ENCODE measurements at places on chromosomes 6 and 20.

- DNase-seq = no peak
Observed at GRCh38 chr6:148868901-148869300, 122.1 kb downstream of the UST start.

DNA sequence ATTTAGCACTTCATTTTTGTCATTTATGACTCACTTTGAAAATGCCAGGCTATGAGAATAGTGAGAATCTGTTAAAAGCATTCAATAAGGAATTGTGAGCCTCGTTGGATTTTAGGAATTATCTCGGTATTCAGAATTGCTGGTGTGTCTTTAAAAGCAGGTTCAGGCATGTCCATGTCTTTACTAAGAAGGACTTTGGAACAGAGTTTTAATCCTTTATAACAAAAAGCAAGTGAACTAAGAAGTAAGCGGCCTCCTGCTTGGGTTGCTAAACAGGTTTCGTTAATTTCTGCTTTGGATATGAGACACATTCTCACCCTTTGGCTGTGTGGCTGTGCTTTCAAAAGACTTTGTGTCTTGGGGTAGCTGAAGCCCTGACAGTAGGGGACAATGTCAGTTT lies 74.9 kb downstream of the IGF2R start:
- no peak for DNase-seq

- no peak for DNase-seq
Observed at GRCh38 chr6:28551891-28552666, 26.4 kb downstream of the GPX5 start.

DNA sequence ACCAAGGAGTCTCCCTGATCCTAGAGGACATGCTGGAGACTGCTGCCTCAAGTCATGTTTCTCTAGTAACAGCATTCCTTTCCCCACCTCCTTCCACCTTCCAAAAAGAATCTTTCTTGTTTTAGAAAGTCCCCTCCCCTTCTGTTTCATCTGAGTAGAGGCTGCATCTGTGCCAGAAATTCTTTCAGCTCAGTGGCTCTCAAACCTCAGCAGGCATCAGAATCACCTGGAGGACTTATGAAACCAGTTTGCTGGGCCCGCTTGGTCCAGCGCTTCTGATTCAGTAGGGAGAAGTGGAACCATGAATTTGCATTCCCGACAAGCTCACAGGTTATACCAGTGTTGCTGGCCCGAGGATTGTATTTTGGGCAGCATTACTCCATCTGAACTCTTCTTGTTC lies 55.1 kb downstream of the TMEM200A start:
- no peak for DNase-seq

- DNase-seq = no peak
Observed at GRCh38 chr20:45547206-45547770, at the start of gene EPPIN. Gene EPPIN (minus strand): TSS chr20:45547401. CDS start chr20:45547357, 44 bp downstream.

DNA sequence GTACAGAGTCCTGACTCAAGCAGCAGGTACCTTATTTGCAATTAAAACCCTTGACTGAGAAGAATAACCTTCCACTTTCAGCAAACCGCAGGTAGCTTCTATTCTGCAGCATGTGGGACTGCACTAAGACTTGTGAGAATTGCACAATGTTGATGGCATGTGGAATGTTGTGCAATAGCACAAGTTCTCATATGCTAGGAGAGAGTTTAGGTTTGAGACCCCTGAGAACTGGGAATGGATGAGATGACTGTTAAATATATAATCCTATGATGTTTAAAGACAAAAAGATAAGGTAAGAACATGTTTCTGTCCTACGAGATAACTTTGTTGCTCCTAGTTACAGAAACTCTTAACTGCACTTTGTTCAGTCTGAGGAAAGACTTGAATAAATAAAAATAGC lies 194.6 kb downstream of the OTOR start:
- DNase-seq = no peak

DNA sequence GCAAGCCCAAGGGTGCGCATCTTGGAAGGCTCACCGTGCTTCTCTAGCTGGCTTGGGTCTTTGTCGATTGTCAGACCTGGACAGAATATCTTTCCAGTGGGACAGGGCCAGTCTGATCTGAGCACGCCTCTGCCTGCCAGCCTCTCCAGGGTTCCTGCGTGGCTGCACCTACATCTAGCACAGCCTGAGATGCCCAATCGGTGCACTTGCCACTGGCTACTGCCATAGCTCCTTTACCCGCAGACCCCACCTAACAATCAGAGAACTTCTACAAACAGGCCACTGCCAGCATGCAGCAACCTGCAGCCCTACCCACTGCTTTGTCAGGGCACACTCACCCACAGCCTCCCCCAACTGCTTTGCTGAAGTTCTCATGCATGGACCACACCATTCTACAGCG lies 56.7 kb upstream of the PHACTR3 start:
- DNase-seq = no peak

- no peak for DNase-seq
Observed at GRCh38 chr20:18310592-18310991, 22.3 kb downstream of the ZNF133 start.

- DNase-seq = no peak
Observed at GRCh38 chr6:109867009-109867969, 110.8 kb upstream of the GPR6 start.

DNA sequence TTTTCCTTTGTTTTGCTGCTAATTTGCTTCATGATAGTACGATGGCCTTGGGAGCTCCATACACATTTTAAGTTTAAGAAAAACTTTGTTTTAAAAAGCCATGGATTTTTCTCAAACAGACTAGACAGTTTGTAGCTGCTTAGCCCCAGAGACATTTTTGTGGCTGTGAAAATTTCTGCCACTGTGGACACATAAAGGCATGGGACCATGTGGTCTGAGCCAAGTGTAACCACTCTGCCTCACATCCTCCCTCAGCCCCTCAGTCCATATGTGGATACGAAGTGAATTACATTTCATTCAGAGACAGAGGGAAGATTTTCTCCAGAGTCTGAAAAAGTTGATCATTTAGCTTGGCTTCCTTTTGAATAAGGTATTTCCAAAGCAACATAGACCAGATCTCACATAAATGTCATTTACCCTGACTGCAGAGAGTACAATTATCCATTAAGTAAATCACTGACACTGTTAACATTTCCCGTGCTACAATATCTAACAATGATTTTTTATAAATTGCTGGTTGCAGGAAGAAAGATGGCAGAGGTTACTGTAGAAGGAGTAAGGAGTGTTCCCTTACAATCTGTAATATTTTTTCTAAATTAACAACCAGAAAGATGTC lies 87.4 kb downstream of the GJA1 start:
- no peak for DNase-seq

DNA sequence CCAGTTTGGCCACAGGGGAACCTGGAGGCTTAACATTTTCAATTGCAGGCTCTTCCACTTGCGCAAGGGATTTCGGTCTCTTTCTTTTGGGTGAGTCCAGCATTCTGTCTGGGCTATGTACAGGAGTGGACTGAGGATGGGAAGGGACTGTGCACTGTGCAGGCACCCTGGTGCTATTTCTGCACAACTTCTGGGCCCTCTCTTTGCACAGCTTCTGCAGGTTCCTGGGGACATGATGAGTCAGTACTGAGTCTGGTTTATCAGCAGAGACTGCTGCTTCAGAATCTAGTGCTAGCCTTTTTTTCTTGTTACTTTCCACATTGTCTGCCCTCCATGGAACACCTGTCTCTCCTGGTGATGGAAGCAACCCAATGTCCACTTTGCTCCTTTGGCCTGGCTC lies 78.5 kb upstream of the ASF1A start:
- no peak for DNase-seq

DNA sequence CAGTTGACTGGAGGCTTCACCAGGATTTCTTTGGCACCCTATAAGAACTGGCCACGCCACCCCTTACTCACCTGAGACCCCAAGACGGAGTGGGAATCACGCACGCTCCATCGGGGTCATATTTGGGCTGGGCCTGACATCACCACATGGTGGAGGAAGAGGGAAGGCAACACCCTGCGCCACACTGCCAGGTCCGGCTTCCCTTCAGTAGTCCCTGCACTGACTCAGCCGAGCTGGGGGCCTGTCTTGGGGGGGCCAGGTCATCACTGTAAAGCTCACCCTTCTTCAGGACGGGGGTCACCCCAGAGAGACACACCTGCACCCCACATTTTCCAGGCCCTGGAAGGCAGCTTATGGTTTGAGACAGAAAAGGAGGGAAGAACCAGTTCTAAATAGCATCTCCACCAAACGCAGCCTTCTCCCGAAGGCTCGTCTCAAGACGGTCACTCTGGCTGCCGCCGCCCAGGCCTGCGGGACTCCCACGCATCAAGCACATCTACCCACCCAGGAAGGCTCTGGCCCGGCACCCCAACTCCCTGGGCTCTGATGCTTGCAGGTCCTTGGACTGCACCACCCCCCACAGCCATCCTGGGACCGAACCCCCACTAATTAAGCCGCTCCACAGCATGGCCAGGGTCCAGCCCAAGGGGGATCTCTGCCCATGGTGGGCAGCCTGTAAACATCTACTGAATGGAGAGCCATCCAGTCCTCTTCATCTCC lies 51.8 kb downstream of the GINS1 start:
- DNase-seq = no peak

Data from amniotic stem cell (primary cell).